ENCODE measurements at places on chromosomes 7 and 10.

DNA sequence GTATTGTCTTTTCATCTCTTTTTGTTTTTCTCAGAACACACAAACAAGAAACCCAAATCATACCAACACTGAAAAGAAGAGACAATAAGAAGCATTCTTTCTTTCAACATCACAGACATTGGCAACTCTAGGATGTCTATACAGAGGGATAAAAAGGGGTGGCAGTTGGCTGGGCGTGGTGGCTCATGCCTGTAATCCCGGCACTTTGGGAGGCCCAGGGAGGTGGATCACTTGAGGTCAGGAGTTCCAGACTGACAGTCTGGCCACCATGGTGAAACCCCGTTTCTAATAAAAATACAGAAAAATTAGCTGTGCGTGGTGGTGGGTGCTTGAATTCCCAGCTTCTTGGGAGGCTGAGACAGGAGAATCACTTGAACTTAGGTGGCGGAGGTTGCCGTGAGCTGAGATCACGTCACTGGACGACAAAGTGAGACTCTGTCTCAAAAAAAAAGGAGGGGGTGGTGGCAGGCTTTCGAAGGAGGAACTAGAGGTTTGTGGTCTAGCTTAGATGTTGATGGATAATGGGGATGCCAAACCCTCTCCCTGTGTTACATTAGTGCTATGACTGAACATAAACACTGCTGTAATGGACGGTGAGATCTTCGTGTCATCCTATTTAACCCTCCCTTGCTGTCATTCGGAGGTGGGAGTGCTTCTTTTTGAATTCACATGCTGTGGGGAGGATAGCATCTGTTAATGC lies 9.4 kb downstream of the CNNM2 start:
- no peak for DNase-seq

- DNase-seq, result no peak
Observed at GRCh38 chr10:34428501-34428900, 386.6 kb downstream of the PARD3 start.

GRCh38 chr10:113073549-113074189 lies 123.6 kb downstream of the TCF7L2 start:
- DNase-seq, result no peak

GRCh38 chr7:111138586-111138985 lies 47.7 kb downstream of the LRRN3 start:
- no peak for DNase-seq

DNA sequence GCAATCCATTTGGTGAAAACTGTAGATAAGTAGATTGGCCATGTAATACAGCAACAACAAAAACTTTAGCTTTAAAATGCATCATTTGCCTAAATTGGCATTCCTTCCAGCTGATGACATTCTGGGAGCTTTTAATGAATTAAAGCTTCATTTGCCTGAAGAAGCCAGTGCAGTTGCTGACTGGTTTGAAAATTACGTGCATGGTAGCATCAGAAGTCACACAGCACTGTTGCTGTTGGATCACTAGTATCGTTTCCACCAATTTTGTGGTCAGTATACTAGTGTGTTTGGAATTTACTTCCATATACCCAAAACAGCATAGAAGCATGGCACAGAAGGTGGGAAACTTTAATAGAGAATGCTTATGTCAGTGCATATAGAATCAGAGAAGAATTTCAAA lies 194.9 kb downstream of the ETV1 start:
- no peak for DNase-seq

DNA sequence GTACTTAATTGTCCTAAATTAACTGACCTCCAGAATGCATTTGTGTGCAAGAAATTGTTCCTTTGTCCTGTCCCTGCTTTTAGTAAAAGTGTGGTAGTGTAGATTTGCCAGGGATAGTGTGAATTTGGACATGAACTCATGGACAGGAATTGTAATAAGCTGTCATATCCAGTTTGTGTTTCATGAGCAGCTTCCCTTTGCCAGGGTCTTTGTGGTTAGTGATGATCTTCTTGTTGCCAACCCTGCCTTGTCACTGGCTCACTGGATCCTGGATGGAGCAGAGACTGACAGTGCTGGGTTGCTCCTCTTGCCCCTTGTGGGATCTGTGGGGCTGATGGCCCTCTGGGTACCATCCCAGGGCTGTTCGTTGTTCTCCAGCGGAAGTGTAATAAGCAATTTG lies 110.1 kb downstream of the CCNY start:
- no peak for DNase-seq

GRCh38 chr10:15120523-15120922 lies 23.4 kb downstream of the RPP38 start:
- no peak for DNase-seq

DNA sequence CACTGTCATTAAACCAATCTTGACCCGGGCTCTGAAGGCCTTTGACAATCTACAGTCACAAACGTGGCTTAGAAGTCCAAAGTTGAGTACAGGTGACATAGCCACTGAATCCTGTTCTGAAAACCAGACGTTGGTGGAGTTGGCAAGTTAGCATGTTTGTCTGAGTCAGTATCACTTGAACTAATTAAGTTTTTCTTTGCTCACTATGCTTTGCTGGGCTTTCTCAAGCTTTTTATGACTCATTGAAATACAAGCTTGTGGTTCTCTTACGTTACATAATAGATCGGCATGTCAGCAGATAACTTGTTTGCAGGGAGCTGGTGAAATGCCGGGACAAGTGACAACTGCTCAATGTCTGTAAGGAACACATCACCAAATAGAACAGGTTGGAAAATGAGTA lies 53.8 kb downstream of the ARL5B start:
- no peak for DNase-seq

DNA sequence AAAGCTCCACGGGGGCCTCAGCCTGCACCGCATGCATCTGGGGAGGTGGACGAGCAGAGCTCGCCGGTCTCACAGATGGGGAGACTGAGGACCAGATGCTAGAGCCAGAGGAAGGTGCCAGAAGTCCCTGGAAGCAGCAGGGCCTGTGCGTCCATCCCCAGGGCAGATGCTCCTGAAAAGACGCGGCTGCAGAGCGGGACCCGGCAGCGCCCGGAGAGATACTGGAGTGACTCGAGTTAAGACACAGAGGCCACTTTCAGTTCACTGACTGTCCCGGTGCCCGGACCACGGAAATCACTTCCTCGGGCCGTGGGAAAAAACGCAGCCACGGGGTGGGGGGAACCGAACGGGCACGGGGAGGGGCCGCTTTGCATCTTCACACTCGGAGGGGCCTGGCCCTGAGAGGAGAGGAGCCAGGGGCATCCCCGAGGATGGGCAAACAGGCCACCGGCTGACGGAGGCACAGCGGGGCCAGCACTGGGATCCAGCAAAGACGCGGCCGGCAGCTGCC lies 85.4 kb downstream of the FOXL3 start:
- DNase-seq, result no peak

DNA sequence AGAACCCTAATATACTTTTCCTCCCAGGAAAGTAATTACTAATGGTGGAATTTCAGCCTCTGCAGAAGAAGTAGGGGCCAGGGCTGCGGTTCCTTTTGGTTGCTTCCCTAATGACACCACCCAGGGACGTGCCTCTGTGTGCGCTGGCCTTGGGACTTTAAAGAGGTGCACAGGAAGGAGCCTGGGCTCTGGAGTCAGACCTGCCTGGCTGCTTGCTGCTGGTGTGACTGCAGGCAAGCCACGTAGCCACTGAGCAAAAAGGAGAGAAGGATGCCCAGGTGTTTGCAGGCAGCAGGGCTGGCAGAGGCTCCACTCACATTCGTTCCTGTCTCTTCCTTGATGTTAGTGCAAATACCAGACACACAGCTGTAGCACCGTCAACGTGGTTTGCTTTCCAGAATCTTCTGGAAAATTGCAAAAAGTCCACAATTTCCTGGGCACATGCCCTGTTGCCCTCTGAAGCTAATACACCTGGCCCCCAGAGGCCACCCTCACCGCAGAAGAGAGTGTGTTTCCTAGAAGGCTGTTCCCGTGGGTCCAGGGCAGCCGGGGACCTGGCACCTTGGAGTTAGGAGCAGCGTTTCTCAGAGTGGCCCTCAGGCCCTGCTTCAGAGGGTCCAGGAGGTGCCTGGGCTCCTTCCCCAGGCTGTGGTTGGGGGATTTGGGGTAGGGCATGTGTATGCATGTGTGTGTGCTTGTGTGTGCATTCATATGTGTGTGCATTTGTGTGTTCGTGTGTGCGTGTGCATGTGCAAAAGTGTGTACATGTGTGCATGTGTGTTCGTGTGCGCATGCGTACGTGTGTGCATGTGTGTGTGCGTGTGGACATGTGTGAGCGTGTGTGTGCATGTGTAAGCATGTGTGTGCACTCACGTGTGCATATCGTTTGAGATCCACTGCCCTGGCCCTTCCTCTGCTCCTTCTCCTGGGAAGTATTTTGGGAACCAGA lies 12.8 kb upstream of the PRKAG2 start:
- DNase-seq, result no peak

DNA sequence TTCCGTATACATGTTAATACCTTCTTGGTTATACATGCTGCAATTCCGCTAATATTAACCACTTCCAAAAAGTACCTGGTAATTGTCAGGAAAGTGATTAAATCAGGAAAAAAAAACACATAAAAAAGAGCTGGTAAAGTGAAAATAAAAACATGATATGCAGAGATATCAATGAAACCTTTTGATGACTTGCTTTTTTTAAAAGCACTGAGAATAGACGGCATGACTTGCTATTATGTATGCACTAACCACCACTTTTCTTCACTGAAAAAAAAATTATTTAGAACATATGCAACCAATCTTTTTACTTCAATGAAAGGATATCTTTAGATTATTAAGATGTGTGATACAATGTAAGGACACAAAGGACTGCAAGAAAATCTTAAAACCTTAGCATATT lies 163.0 kb downstream of the KMT2E start:
- no peak for DNase-seq

DNA sequence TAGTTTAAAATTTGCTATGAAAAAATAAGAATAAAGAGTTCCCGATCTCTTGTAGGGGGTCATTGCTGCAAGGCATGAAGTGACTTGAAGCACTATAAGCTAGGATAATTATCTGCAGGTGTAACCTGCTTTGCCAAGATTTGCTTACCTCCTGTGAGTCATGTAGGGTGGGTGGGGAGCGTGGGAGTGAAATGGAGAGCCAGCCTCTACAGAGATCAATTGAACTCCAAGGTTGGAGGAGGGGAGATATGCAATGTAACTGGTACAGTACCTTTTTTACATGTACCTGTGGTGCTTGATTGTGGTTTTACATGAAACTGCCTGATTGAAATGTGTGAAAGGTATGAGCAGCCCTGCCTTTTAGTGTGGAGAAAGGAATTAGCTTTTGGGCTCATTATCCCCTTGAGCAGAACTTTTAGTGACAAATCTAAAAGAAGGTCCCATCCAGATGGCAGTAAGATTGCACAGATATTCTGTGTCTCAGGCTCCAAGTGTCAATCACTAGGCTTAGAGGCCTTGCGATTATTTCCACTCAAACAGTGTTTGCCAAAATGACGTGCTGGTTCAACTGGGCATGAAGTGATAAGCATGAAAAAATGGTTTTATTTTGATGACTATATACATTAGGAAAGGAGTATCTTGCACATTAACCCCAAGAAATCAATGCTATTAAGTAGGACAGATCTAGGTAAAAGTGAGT lies 138.6 kb upstream of the GRB10 start:
- DNase-seq, result no peak

GRCh38 chr10:112314822-112315474 lies 31.7 kb downstream of the TECTB start:
- DNase-seq, result peak; percentile 72

GRCh38 chr7:102416406-102416805 lies 17.0 kb upstream of the ORAI2 start:
- DNase-seq, result no peak

GRCh38 chr10:113322843-113323242 lies 230.0 kb upstream of the HABP2 start:
- DNase-seq, result no peak

DNA sequence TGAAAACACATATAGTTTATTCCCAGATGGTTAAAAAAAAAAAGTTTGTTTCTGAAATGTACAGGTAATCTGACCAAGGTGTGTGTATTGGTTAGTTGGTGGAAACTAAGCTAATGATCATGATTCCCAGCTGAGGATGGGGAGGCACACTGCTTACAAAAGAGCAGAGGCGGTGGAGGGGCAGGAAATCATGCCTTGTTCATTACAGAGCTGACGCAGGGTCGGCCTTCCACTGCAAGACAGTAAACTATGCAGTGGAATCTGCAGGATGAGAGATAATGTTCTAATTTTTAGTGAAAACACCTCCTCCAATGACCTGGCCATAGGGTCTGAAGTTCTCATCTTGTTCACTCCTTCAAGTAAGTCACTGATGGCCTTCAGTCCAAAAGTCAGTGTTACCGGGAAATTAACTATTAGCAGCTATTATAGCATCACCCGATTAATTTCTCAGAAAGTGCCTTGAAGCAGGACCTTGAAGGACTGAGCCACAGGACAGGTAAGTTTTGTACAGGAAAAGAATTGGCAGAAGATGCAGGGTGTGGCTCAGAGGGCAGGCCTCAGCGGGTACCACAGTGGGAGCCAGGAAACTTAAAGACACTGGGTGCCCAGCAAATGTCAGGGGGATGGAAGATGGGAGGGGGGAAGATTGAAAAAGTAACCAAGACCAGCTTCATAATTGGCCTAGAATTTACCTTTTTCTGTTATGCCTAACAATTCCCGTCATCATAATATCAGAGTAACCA lies 36.0 kb downstream of the MYOF start:
- DNase-seq, result no peak

DNA sequence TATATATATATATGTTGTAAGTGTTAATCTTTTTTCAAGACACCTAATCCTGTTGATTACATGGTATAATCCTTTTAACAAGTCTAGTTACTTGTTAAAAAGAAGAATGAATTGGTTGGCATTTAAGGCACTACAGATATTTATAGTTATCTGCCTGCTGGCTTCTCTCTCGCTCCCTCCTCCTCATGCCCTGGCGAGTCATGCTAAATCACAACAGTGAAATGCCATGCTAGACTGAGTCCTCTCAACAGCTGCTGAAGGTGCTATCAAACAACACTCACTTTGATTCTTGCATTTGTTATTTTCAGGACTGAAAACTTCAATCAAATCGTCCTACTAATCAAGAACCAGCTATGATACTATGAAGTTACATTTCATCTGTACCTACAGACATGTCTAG lies 15.4 kb downstream of the NRAP start:
- DNase-seq, result no peak

DNA sequence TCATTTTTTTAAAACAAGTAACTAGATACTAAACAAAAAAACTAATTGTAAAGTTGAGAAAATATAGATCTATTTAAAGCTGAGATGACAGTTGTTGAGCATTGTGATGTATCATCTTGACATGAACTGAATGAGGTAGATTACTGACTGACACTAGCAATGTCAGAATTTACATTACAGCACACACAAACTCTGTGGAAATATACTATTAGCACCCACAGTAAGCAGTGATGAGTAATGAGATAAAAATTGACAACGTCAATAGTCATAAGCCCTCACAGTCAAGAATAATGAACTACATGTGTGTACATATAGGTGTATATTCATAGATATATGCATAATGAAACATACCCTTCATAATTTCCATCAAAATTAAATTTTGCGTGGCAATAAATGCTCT lies 368.4 kb downstream of the TFEC start:
- no peak for DNase-seq

GRCh38 chr7:31192986-31193385 lies 140.9 kb downstream of the ADCYAP1R1 start:
- no peak for DNase-seq
